Hindlimb muscle (tissue), 1 donor: ENCODE measurements at places on chromosomes 4 and X.

DNA sequence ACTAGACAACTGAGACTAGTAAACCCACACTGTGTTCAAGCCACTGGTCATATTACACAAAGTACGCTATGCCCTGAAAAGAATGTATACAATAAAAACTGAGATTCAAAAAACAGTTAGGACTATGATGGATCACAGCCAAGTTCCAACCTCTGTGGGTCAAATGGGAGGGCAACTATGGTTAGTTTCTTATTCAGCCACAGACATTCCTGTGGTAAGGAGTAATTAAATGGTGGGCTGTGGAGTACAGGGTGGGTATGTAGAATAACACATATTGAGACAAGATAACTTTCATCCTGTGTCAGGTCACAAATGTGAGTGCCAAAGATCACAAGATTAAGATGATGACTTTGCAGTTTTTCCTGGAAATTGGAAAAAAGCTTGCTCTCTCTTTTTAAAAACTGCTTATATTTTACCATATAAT is 167.2 kb downstream of the NPNT start:
- DNase-seq, result no peak

DNA sequence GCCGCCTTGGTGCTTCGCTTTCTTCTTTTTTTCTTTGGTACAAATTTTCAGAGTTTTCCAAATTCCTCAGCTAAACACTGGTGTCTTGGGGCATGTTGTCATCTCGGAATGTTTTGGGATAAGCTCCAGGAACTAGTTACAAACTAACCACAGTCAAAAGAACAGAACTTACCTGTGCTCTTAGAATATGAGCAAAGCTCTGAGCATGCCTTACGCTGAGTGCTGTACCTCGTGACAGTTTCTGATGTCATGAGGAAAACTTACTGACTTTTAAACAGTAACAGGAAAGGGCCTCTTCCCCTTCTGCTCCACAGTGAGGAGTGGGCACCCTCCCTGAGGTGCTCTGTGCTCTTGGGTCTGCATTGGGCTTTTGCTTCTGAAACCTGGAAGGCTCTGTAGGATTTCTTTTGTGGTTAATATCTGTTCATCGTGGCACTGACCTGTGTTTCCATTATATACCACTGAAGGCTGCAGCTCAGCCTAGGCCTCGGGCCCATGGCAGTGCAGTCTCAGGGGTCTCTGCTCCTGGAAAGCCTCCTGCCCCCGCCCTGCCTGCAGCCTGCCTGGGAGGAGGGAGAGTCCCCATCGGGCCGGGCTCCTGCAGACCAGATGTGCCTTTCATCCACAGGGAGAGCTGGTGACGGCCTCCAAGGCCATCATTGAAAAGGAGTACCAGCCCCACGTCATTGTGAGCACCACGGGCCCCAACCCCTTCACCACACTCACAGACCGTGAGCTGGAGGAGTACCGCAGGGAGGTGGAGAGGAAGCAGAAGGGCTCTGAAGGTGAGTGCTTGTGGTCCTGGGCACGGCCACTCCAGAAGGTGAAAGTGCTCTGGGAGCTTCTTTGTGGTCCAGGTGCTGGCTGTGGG is 48.7 kb downstream of the NOP14 start:
- DNase-seq, result no peak

DNA sequence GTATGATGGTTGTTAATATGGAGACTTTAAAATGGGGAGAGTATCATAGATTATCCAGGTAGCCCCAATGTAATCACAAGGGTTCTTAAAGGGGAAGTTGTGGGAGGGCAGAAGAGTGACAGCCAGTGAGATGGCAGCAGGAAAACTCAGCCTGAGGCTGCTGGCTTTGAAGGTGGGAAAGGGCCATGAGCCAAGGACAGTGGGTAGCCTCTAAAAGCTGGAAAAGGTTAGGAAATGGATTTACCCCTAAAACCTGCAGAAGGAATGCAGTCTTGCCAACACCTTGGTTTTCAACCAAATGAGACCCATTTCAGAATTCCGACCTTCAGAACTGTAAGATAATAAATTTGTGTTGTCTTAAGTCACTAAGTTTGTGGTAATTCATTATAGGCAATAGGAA is 68.8 kb upstream of the BLTP1 start:
- no peak for DNase-seq

- no peak for DNase-seq
Measured at GRCh38 chrX:153671589-153672530, 1.8 kb downstream of the PNCK start.

GRCh38 chr4:36385951-36386571 is 104.6 kb downstream of the DTHD1 start:
- peak; percentile 11 for DNase-seq

GRCh38 chr4:101823864-101824263 is 33.3 kb downstream of the BANK1 start:
- no peak for DNase-seq
